ENCODE measurements at places on chromosomes 5 and 9. TPM values are rescaled to one million over a fixed set of nuclear protein-coding genes. Genes with fewer than 3 reads are reported as not detected.
A peak's percentile ranks its signal among the peaks of the same experiment; 100 is the strongest.

DNA sequence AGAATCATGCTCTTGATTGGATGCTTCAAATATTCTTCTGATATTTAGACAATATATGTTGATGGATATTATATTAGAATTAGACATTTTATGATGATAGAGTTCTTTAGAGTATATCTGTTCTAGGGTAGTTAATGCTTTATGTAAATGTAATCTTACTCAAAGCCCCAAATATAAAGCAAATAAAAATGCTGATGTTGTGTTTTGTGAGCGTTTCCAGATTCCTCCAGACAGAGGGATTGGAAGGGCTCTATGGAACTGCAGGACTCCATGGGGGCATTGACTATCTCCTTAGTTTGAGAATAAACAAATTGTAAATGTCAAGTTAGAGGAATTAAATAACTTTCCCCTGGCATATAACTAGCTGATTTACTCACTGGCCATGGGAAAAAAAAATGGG is 184.5 kb downstream of the MRPS30 start:
- DNase-seq, result no peak

Gene RFK
- 14.8 TPM for total RNA-seq

DNA sequence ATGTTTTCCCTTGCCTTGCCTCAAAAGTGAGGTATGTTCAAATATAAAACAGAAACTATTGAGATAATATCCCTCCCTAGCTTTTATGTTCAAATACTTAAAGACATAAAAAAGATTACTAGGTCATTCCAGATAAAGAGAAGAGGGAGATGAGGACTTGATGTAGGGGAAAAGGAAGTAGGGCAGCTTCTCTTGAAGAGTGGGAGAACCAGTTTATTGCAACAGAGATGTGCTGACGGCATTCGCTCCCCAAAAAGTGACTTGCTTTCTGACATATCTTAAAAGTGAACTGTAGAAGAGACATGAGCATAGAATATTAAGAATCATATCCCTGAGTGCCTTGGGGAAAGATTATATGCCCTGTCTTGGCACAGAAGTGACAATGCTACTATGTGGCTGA is 330.2 kb upstream of the NREP start:
- DNase-seq, result no peak

GRCh38 chr5:19406576-19407365 is 581.2 kb downstream of the CDH18 start:
- no peak for DNase-seq

Gene RETREG1
- 0.20 TPM for total RNA-seq

DNA sequence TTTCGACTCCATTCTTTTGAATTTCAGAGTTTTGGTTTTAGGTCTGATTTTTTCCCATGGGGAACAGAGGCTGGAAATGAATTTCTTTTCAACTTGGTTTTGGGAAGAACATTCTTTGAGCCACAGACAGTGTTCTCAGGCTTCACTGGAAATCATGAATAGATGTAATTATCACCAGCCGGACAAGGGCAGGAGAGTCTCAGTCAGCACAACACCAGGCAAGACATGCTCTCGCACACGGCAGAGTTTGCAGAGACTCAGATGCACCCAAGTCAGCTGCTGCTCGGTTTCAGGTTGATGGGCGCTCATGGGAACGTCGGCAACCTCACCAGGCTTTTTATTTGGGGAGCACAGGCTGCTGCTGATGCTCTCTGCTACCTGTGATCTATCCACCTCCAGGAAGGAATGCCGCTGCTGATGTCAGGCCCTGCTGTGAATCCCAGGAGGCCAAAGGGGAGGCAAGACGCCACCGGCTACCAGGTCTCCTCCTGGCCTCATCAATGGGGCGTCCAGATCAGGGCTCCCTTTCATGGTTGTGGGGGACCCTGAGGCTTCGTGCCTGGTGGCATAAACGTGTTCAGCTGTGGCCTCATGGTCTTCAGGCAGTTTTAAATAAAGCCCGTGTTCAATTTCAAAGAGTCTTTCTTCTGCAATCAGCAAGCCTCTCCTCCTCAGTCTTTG is 332.3 kb upstream of the IRX4 start:
- no peak for DNase-seq

DNA sequence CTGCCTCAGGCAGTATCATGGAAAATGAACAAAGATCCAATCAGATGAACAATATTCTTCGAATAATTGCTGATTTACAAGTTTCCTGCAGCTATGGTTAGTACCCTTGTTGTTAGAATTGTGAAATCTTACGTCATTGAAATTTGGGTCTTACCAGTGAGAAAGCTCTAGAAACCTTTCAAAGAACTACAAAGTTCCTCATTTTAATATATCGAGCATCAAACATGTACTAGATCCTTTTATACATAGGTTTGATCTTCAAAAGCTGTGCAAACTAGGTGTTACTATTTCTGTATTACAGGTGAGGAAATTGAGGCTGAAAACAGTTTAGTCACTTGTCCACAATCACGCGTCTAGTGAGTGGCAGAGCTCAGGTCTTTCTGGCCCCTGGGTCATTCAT is 43.7 kb upstream of the ANGPTL2 start:
- no peak for DNase-seq

DNA sequence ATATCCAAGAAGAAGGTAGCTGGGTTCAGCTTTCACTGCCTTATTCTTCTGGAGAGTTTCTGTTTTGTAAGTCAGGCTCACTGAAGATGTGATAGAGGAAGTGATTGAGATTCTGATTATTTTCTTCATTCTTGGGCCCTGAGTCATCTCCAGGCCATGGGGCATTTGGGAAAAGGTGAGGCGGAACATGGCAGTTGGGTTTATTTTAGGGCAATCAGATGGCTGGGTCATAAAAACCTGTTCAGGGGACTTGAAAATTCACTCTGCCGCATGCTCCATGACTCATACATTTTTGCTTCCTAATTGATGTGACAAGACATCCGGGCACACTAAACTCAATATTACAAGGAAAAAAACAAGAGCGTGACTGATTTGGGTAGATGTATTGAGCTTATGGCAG is 265.7 kb upstream of the KLF4 start:
- no peak for DNase-seq

- no peak for DNase-seq
Observed at GRCh38 chr5:116553366-116553765, 21.3 kb downstream of the SEMA6A start.

GRCh38 chr9:16659096-16659495 is 211.4 kb downstream of the BNC2 start:
- no peak for DNase-seq

DNA sequence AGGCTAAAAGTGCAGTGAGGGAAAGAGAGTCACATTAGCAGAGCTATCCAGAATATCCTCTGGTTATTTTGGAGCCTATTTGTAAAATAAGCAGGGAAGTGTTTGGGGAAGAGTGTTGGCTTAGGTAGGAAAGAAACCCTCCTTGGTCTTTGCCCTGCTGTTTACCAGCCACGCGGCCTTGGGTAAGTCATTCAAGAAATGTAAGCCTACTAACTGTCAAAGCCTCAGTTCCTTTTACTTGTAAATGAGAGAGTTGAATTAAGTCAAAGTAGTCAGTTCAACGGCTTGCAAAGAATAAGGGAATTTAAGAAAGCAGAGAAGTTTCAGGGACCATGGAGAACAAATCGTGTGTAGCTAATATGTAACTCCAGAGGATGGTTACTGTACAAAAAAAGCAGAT is 75.8 kb upstream of the TNC start:
- no peak for DNase-seq

Gene FCN1
- not detected for total RNA-seq

GRCh38 chr5:86974955-86975354 is 292.7 kb upstream of the RASA1 start:
- no peak for DNase-seq

- no peak for DNase-seq
Observed at GRCh38 chr9:132162764-132163456, 1.1 kb downstream of the NTNG2 start.

GRCh38 chr5:158246661-158247060 is 387.7 kb upstream of the CLINT1 start:
- no peak for DNase-seq

Gene GLE1
- total RNA-seq, result 35.0 TPM

DNA sequence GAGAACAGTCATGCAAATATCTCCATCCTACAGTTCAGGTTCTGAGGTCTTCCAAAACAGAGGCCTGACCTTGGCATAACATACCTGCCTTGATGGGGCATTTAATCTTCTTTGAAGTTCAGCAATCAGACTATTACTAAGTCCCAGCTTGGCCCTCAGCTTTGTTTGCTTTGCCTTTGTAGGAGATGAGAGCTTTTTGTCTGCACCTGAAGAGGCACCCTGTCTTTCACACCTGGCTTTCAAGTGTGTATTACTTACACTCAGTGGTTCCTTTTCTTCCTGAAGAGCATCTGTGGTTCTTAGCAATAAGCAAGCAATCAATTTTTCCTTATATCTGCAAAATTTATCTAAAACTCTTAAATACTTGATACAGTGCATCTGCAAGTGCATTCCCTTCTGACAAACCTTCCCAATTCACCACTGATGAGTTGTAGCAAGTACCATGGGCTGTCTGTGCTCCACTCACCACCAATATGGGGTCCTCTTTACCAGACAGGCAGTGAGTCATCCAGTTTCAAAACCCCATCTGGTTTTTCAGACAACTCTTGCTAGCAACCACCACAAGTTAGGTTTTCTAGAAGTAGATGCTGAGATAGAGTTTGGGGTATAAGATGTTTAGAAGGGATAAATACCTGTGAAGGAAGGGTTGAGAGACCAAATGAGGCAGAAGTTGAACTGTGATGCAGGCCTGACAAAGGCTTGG is 100.2 kb downstream of the HINT1 start:
- DNase-seq, result no peak

DNA sequence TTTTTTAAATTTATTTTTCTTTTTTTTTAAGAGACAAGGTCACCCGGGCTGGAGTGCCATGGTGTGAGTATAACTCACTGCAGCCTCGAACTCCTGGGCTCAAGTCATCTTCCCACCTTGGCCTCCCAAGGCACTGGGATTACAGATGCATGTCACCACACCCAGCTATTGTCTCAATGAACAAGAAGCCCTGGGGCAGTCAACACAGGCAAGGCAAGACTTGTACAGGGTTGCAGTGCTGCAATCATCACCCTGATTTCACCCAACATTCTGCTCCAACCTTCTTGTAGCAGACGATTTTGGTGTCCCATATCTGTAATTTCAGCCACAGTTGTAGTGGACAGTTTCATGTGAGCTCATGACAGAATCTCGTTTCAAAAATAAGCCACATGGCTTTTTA is 205.8 kb upstream of the KIF2A start:
- no peak for DNase-seq

Gene TRIM7
- total RNA-seq, result 12.4 TPM

GRCh38 chr9:124481115-124481514 is 26.1 kb downstream of the NR5A1 start:
- DNase-seq, result no peak

GRCh38 chr9:41229408-41230401 is 40.6 kb upstream of the ZNG1F start:
- peak; percentile 7 for DNase-seq
